ENCODE measurements at places on chromosomes 12 and 14. TPM values are rescaled to one million over a fixed set of nuclear protein-coding genes. Genes with fewer than 3 reads are reported as not detected.

- no peak for DNase-seq
These were observed 184.2 kb downstream of the TMTC2 start for GRCh38 chr12:82870771-82871377.

The RNFT2 gene
- 11.8 TPM for total RNA-seq

GRCh38 chr12:636632-637031 is 26.6 kb downstream of the NINJ2 start:
- no peak for DNase-seq

The CCDC175 gene
- total RNA-seq = not detected

The TAS2R20 gene
- 2.1 TPM for total RNA-seq

DNA sequence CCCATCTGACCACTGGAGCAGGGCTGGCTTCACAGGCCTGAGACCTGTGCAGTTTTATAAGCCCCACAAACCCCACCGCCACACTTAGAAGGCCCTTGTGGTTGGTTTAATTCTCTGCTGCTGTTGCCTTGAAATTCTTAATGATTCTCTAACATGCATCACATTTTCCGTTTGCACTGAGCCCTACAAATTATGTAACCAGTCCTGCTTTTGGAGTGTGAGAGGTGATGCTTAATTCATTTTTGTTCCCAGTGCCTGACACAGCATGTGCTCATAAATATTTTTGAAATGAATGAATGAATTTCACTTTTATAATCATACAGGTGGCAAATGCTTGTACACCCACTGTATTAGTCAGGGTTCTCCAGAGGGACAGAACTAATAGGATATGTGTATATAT is 52.8 kb upstream of the PLXNC1 start:
- DNase-seq = no peak

DNA sequence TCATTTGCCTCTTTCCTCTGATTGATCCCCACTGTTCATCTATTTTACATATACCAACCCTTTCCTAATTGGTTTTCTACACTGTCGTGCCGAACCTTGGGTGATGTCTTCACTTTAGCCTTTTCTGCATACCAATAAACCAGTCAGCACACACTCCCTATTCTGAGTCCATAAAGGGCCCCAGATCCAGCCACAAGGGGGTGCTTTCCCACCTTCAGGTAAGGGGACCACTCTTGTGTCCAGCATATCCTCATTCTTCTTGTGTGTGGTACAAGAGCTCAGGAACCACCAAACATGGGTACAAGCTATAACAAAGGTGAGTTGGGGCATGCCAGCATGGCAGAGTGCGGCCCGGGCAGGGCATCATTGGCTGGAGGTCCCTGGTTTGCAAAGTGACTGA is 859.8 kb downstream of the FSCB start:
- DNase-seq = no peak

GRCh38 chr12:107468182-107468581 is 217.4 kb upstream of the PWP1 start:
- DNase-seq = no peak

- DNase-seq = no peak
These were observed 1.1 kb downstream of the EMP1 start for GRCh38 chr12:13197526-13198143.

The PIWIL1 gene
- not detected for total RNA-seq

DNA sequence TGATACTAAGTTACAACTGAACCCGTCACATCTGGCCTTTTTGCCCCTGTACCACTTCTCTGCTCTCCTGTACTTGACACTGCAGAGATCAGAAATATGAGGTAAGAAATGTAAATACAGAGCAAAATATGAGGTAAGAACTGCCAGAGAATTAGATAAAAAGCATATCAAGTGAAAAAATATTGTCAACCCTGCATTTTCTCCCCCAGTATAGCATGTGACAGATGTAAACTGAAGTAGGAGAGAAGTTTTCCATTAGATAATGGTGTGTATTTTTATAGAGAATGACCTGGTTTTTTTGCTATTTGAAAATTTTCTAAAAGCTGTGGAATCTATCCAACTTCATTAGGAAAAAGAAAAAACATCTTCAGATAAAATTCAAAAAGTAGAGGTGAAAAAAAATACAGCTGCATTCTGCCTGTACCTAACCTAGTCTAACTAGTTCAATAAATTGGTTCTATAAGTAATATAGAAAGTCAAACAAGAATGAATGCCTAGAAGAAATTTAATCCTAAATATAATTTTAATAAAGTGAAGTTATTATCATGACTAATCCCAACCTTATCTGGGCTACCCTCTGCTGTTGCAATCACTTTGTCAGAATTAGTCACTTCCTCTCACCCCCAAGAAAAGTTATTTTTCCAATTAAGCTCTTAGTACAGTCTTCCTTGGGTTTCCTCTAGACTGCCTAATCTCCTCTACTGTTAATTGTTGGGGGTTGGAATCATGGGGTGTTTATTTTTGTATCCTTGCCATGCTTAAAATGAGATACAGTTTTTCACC is 210.0 kb downstream of the RASSF9 start:
- no peak for DNase-seq

DNA sequence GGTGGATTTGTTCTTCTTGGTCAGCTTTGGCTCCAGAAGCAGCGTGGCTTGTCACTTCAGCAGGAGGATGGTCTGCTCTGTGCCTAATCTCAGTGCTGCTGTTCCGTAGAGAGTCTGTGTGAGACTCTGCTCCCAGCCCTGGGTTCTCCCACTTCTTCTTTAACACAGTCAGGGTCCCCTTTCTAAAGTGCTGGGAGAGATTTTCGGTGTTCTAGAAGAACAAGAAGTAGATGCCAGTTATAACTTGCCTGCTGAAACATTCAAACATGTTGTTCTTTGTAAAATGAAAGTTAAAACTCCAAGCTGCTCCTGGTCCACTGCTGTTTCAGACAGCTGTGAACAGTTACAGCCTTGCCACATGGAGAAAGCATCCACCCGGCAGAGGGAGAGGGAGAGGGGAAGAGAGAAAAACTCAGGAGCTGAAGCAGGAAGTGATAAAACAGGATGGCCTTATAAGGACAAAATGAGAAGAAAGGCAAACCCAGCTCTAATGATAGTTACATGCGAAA is 55.2 kb upstream of the CERS5 start:
- DNase-seq = peak; percentile 11

DNA sequence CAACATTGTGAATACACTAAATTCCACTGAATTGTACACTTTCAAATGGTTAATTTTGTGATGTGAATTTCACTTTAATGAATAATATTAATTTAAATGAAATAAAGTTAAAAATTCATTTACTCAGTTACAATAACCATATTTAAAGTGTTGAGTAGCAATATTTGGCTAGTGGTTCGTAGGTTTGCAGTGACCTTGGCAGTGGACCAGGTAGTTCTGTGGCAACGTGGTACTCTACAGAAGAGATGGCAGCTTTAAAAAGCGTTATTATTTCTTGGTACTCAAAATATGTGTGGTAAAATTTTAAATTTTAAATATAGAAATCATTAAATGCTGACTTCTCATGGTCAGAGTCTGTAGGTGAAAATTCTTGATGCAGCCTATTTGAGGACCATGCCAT is 51.6 kb downstream of the AEBP2 start:
- no peak for DNase-seq

The PMCH gene
- total RNA-seq = 3.1 TPM

- no peak for DNase-seq
These were observed 131.8 kb upstream of the CPSF6 start for GRCh38 chr12:69107541-69107940.

DNA sequence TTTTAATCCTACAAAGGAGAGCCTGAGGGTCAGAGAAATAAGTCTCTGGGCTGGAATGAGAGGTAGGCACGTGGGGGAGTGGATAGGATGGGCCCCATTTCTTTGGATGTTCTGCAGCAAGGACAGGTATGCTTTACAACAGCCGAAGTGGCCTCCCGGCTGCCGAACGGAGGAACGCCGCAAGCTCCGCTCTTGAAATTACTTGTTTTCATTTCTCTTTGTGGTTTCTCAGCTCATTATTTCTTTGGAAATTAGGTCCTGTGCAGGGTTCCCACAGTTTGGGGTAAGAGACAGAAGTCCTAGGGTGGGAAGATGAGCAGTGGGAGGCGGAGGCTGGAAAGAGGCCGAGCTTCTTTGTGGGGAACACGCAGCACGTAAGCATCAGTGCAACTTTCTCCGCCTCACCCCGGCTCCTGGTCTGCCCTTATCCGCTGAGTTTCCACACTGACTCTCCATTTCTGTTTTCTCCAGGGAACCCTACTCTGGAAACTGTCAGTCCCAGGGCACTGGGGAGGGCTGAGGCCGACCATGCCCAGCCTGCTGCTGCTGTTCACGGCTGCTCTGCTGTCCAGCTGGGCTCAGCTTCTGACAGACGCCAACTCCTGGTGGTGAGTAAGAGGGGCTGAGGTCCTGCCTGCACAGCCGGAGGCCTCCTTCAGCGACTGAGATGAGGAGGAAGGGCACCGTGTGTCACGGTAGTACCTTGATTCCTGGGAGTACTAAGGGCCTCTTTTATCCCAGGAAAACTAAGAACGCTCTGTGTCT is 2.0 kb downstream of the WNT5B start:
- DNase-seq = no peak

- DNase-seq = no peak
These were observed 14.3 kb downstream of the SYT1 start for GRCh38 chr12:78878866-78879265.

- no peak for DNase-seq
These were observed 93.1 kb downstream of the ADCK1 start for GRCh38 chr14:77892890-77893484.

The BDKRB2 gene
- not detected for total RNA-seq

GRCh38 chr14:100524933-100525243 is 62.3 kb downstream of the BEGAIN start:
- DNase-seq = no peak

The PLEK2 gene
- total RNA-seq = 0.57 TPM

DNA sequence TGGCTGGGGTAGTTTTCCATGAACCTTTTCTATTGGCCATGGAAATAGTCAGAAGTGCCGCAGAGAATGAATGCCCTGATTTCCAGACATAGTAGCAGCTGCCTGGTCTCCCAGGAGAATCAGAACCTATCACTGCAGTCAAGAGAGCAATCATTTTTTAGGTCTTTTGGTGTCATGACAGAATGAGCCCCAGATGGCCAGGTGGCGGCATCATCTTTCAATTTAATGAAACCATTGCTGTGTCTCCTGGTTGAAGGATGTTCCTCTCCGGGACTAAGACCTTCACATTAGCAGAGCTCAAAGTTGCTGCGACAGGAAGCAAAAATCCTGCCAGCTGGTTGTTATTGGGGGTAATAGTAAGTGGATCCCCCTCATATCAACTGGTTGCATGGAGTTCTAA is 18.8 kb downstream of the TNFAIP2 start:
- no peak for DNase-seq

- no peak for DNase-seq
These were observed 49.9 kb downstream of the ESR2 start for GRCh38 chr14:64244279-64244678.

DNA sequence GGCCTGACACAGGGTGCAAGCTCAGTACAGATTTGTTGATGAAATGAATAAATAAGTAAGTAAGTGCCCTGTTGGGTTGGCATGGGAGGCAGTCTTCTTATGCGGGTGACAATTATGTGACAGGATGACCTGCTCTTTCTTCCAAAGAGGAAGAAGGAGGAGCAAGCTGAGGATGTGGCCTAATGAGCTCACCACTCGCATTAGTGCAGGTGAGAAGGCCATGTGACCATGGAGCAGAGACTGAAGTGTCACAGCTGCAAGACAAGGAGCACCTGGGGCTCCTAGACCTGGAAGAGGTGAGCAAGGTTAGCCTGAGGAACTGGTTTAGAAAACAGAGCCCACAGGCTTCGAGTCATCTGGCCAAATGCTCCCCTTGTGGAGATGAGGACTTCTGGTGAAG is 34.9 kb downstream of the LRTM2 start:
- DNase-seq = no peak

- DNase-seq = no peak
These were observed 464.8 kb upstream of the RGS6 start for GRCh38 chr14:71467361-71467811.

- no peak for DNase-seq
These were observed 69.6 kb upstream of the AEBP2 start for GRCh38 chr12:19369691-19370148.

DNA sequence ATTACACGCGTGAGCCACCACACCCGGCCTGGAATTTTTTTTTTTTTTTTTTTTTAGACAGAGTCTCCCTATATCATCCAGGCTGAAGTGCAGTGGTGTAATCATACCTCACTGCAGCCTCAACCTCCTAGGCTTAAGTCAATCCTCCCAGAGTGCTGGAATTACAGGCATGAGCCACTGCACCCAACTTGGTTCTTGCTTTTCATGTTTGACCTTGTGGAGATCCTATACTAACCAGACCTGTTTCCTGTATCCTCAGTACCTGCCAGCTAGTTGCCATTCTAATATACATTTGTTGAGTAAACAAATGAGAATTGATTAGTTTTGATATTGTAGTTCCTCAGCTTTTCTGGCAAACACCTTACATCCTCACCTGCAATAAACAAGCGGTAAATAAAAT is 3.2 kb upstream of the VSIG10 start:
- no peak for DNase-seq

DNA sequence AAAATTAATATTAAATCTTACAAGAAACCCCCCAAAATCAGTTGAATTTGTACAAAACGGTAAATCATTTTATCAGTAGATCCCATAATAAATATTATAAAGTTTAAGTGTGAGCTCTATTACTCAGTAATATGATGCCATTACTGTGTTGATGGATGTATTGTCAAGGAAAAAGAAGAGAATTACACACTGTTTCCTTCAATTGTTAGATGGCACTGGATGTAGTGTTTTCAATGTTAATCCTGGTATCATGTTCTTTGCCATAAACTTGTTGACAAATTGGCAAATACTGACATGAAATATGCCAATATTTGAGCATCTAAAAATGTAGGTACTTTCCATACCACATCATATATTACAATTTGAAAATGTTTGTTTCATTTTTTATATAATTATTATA is 101.6 kb downstream of the NTS start:
- no peak for DNase-seq

DNA sequence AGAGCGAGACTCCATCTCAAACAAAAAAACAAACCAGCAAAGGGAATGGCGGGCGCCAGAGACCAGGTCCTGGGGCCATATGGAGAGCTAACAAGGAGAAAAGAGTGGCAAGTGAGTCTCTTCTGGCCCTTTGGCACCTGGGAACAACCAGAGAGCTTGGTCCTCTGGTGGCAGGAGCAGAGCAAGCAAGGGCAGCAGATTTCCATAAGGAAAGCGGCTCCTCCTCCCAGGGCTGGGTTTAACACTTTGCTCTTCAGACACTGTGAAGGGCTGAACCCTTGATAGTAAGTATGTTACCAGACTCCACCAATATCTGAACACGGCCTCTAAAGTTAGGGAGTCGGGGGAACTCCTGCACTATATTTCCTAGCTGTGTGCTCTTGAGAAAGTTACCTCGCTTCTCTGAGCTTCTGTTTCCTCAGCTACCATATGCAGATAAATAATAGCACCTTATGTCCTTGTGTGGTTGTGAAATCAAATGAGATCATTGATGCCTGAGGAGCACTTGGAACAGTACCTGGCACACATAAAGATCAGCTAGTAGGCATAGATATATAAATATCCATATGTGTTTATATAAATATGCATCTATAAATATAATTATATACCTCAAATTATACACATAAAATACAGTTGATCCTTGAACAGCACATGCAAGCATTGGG is 33.4 kb upstream of the PLEKHG6 start:
- DNase-seq = no peak

The ADGRD1 gene
- total RNA-seq = 0.59 TPM

Data from activated T-helper 1 cell treated with anti-CD3 and anti-CD28 coated beads, Interleukin-12 subunit alpha, Interleukin-12 subunit beta, Interleukin-2, Interleukin-4 antibody, amounts not matched to agents 30 ng/mL and 10 ng/mL and 1 ng/mL, durations not matched to agents 14 hours and 24 hours and 36 hours (primary cell).